IPS DF 6.9 (cell line): ENCODE measurements at places on chromosomes 7 and 10.

DNA sequence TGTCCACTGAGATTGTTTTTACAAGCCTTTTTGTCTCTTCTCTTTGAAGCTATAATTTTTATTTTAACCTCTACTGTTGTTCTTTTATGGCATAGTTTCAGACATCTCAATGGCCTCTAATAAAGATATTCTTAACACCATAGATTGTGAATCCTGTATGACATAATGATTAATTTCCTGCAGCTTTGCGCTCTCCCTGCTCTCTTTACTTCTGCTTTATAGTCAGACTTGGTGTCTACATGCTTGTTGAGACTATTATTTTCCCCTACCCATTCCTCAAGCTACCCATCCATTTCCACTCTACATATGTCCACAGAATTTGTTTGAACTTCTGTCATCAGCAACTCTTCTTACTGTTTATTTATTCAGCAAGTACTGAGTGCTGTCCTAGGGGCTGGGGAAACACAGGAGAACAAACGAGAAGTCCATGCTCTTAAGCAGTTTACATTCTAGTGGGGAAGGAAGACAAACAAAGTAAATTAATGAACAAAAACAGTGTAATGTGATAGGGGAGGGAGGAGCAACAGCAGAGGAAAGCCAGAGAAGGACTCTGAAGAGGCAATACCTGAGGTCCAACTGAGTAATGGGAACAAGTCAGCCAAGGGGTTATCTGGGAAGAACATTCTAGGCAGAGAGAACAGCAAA, 110.1 kb downstream of the CDK14 start:
- no peak for DNase-seq

GRCh38 chr7:44274623-44274975, 50.8 kb downstream of the CAMK2B start:
- no peak for DNase-seq

DNA sequence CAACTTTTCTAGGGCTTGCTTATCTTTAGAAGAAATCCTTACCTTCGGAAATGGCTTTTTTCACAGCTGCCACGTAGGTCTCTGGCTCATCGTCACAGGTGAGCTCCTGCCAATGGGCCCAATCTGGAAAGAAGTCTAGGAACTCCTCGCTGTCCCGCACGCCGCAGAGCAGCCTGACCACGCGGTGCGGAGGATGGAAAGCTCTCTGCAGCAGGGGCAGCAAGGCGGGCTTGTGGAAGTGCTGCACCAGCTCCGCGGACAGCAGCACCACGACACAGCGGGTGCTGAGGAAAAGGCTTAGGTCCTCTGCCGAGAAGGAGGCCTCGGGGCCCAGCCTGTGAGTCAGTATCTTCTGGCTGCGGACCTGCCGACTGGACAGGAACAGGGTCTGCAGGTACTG, 10.8 kb downstream of the PIK3AP1 start:
- DNase-seq = no peak

DNA sequence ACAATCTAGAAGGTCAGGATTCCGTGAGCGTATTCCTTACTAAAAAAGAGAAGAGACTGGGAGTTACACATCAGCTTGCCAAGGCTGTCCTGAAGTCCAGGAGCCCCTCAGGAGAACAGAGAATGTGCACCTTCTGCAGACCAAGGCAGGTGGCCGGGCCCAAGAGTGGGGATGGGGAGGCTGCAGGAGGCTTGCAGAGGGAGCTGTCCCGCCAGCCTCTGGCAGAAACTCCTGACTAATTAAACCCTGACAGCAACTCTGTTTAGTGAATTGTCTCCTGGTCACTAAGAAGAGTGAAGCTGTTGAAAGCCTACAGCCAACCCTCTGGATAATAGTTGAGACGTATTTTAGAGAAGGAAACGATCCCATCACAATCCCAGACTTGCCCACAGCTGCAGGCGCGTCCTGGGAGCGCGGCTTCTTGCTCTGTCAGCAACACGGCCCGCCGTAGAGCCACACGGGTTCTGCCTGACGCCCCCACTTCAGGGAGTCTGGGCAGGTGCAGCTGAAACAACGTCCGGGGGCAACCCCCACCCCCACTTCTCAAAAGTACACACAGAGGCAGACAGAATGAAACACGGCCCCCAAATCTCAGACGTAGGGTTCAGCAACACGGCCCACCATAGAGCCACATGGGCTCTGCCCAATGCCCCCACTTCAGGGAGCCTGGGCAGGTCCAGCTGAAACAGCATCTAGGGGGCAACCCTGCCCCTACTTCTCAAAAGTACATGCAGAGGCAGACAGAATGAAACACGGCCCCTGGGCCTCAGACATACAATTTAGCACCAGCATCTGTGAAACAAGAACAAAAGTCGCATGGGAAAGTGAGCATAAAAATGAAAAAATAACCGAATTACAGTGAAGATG, 45.2 kb downstream of the DIP2C start:
- DNase-seq = no peak

GRCh38 chr7:34331102-34331501, 326.9 kb upstream of the NPSR1 start:
- DNase-seq = no peak

GRCh38 chr7:107920048-107920772, 29.2 kb downstream of the DLD start:
- no peak for DNase-seq

- no peak for DNase-seq
These were observed 8.3 kb downstream of the MDFIC start for GRCh38 chr7:114930107-114930661.

GRCh38 chr7:25860275-25861163, 291.5 kb upstream of the NFE2L3 start:
- DNase-seq = no peak

GRCh38 chr7:37344886-37345579, 103.6 kb downstream of the ELMO1 start:
- no peak for DNase-seq

- no peak for DNase-seq
These were observed 49.5 kb upstream of the HDAC9 start for GRCh38 chr7:18445916-18446520.

DNA sequence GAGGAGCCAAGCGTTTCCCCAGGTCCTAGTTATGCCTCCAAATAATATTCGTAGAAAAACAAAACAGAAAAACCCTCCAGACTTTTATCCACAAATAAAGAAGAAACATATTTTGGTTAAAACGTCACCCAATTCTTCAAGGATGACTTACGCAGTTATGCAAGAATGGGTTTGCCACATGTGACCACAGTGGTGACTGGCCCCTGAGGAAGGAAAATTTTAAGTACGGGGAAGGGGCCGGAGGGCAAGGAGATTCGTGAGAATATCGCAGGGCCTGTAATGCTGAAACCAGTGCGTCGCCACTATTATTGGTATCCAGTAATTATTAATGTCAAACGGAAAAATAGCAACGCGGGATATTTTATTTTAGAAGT, 537 bp upstream of the MRPS24 start:
- DNase-seq = no peak

DNA sequence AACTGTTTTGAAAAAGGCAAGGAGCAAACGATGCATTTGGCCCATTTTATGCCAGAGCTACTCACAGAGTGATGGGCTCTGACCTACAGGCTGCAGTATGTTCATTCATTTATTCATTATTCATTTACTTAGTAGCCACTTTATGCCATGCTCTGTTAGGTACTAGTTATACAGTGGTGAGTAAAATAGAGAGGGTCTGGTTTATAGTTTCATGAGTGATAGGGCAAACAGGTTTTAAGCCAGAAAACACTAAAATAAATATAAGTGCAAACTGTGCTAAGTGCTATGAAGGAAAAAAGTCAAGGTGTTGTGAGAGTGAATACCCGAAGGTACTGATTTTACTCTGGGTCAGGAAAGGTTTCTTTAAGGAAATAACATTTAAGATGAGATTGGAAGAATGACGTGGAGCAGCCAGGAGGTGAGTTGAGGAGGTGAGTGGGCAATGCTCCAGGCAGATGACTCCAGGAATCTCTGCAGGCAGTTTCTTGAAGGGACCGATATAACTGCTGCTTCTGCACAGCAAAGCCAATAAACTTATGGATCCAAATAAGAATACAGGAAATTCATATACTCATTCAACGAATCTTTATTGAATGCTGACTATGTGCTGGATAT, 56.9 kb upstream of the FAM133B start:
- no peak for DNase-seq

DNA sequence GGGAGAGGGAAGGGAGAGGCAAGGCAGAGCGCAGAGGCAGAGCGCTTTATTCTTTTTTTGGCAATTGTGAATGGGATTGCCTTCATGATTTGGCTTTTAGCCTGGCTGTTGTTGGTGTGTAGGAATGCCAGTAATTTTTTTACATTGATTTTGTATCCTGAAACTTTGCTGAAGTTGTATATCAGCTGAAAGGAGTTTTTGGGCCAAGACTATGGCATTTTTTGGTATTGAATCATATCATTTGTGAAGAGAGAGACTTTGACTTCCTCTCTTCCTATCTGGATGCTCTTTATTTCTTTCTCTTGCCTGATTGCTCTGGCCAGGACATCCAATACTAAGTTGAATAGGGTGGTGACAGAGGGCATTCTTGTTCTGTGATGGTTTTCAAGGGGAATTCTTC, 291.3 kb downstream of the REEP3 start:
- DNase-seq = no peak

DNA sequence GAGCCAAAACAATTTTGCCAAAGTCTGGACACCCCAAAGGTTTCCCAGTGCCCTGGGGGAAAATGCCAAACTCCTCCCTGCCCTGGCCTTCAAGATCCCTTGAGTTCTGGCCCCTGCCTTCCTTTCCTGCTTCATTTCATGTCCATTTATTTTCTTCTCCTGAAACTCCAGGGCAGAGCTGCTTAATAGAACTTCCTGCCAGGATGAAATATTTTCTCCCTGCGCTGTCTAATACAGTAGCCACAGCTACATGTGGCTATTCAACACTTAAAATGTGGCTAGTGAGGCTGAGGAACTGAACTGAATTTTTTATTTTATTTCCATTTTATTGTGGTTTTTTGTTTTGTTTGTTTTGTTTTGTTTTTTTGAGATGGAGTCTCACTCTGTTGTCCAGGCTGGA, 49.6 kb downstream of the COL13A1 start:
- no peak for DNase-seq

DNA sequence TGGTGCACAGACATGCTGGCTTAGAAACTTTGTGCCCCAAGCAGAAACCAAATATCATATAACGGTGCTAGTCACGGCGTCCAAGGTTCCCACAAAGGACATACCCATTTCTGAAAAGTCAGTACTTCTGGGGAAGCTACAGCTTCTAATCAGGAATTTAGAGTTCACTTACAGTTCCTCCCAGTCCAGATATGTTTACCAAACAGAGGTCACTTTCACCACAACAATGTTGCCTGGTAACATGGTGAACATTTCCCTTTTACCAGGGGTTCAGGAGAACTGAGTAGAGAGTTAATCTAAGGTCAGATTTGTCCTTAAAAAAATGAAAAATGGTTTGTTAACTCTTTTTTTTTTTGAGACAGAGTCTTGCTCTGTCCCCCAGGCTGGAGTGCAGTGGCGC, 265.9 kb upstream of the MKLN1 start:
- DNase-seq = no peak

- DNase-seq = no peak
These were observed 972.0 kb upstream of the CELF2 start for GRCh38 chr10:10045765-10046028.

DNA sequence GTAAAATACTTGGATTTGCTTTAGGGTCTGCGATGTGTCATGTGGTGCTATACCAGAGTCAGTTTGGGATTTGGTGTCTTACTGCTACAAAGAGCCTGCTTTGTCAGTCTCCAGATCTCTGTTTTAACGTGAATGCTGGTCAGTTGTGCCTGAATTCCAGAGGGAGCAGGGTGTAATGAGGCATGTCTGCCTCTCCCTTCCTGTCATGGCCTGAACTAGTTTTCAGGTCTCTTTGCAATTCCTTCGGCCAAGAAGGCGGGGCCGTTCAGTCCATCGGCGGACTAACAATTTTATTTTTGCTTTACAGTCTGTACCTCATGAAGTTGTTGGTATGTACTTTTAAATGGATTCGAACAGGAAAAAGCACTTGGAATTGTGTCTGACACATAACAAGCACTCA, 465.1 kb upstream of the ADARB2 start:
- DNase-seq = no peak

GRCh38 chr7:36040679-36041078, 112.4 kb upstream of the EEPD1 start:
- DNase-seq = no peak

DNA sequence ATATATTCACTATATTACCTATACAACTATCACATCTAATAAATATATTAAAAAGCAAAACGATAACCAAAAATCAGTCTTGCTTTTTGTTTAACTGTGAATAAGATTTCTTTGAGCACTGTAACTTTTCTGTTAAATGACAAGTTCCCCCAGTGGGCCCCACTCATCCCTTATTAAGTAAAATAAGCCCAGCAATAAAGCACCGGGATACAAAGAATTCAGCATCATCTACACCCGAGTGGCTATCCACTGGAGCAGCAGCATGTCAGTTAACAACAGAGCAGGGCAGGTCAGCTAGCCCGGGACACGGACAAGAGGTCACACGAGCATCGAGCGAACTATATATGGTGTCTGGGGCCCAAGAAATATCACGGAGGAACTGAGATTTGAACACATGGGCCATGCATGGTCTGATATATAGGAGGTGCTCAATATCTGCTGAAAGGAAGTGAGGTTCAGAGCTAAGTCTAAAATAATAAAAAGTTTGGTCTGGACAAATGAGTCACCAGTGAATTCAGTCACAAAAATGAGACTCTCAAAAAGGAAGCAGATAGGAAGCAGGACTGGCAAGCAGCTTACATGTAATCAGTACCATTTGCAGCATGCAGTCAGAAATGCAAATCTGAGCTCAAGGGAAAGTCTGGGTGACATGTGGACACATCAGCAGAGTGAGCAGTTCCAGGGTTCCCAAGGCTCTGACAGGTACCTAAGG, 4.1 kb downstream of the ERCC6 start:
- no peak for DNase-seq

GRCh38 chr10:112613620-112614019, 166.6 kb downstream of the VTI1A start:
- DNase-seq = no peak
